ENCODE measurements at places on chromosomes 5 and 9.

GRCh38 chr5:83485842-83486241, 14.3 kb downstream of the VCAN start:
- no peak for DNase-seq

- no peak for DNase-seq
These were observed 134.7 kb upstream of the ZNF608 start for GRCh38 chr5:124880903-124881697.

- no peak for DNase-seq
These were observed 28.0 kb downstream of the DNAI1 start for GRCh38 chr9:34486572-34486971.

- DNase-seq: peak; percentile 74
These were observed 176.7 kb upstream of the HMHB1 start for GRCh38 chr5:143635146-143635752.

DNA sequence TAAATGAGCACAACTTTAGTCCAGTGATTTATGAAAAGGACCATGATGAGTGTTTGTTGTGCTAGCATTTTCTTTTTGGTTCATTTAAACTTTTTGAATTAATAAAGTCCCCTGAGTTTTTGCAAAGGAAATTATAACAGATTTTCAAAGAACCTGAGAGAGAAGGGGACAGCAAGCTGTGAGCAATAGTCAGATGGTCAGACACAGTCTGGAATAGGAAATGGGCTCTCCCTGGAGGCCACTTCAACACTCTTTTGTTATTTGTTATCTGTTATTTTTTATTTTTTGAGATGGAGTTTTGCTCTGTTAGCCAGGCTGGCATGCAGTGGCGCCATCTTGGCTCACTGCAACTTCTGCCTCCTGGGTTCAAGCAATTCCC, 171.1 kb downstream of the ARHGEF28 start:
- peak; percentile 42 for DNase-seq

GRCh38 chr9:77896269-77896937, 135.2 kb downstream of the GNAQ start:
- no peak for DNase-seq

- no peak for DNase-seq
These were observed 3.6 kb downstream of the BBLN start for GRCh38 chr9:128163523-128164306.

DNA sequence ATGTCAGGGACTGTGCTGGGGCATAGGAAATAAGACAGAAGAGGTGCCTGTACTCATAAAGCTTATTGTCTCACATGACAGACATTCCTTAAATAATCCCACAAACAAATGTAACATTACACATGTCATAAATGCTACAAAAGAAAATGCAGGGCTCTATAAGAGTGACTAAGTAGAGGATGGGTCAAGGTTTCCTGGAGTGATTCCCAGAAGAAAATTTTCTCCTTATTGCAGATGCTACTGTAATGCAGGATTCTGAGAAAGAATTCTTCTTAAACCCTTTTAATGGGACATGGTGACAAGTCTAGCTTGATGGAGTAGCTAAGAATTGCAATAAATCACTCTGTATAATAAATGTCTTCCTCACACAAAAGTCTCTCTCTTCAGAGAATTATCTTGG, 55.7 kb downstream of the SH3TC2 start:
- DNase-seq: no peak

GRCh38 chr5:95668216-95668615, 14.6 kb downstream of the SPATA9 start:
- no peak for DNase-seq

GRCh38 chr5:1068204-1068894, 43.5 kb downstream of the SLC12A7 start:
- DNase-seq: no peak

GRCh38 chr5:40480392-40480791, 199.3 kb upstream of the PTGER4 start:
- no peak for DNase-seq

GRCh38 chr5:6342689-6343315, 35.5 kb downstream of the MED10 start:
- DNase-seq: no peak

GRCh38 chr9:106615118-106615889, 247.7 kb upstream of the ZNF462 start:
- DNase-seq: no peak

DNA sequence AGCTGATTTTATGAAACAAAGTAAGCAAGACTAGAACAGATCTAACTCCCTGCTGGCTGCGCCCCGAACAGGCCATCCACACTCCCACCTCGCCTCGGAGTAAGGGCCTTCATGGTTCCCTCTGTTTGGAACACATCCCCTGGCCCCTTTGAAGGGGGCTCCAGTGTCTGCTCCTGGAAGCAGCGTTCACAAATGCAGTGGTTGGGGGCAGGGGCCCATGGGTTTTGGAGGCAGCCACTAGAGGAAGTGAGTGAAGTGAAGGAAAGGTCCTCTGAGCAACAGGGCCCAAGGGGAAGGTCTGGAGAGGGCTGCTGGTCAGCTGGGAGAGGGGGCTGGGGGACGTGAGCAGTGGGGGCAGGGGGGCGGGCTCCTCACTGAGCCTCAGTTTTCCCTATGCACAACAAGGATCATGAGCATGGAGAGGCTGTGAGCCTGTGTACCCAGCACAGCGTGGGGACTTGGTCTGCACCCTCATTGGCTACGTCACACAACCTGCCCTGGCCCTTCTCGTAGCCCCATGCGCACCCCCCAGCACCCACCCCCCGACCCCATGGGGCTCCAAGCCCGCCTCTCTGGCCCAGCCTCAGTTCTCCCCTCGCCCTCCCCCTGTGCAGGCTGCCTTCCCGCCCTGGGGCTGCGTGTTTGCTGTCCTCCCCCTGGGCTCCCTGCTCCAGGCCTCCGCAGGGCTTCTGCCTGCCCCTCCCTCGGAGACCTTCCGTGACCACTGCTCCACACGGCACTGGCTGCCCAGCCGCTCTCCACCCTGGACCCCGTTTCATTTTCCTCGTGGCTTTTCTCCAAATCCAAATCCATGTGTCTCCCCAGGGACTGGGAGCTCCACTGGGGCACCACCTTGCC, 39.5 kb downstream of the RASGEF1C start:
- no peak for DNase-seq

DNA sequence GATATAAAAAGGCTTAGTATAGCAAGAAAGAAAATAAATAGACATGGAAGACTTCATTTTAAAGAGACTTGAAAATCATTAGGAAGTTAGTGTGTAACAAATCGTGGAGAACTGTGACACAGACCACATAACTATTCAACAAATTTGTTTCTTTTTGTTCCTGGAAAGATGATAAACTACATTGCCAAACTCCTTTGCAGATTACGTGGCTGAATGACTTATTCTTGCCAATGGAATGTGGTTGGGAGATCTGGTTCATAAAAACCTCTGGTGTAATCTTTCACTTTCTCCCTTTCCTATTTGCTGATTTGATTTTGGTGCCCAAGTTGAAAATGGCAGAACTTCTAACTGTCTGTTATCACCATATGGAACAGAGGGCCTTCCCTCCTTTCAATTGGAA, 328.9 kb upstream of the MEF2C start:
- peak; percentile 84 for DNase-seq

GRCh38 chr5:5678909-5679308, 256.4 kb downstream of the ICE1 start:
- DNase-seq: peak; percentile 2

GRCh38 chr5:112087222-112087621, 330.2 kb upstream of the NREP start:
- no peak for DNase-seq

DNA sequence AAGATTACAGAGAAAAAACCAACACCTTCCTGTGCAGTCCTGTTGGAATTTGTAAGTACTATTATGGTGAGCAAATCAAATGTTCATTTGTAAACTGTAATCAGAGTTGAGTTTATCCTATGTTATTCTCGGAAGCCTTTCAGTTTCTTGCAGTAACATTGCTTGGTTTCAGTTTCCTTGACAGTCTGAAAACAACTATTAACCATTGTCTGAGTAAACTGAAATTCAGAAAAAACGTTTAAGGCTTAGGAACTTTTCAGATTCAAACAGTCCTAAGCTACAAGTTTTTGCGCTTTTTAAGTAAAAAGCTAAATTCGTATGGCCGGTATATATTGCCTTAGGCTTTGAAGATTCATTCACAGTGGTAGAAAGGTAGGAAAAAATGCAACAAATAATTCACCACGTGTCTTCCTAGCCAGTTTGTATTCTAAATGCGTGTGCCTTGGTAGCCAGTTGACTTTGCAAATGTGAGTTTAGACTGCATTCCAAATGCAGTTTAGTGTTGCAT, 2.5 kb downstream of the GPBP1 start:
- DNase-seq: peak; percentile 40

- peak; percentile 71 for DNase-seq
These were observed 1057.7 kb upstream of the DMAC1 start for GRCh38 chr9:8857068-8857925.

DNA sequence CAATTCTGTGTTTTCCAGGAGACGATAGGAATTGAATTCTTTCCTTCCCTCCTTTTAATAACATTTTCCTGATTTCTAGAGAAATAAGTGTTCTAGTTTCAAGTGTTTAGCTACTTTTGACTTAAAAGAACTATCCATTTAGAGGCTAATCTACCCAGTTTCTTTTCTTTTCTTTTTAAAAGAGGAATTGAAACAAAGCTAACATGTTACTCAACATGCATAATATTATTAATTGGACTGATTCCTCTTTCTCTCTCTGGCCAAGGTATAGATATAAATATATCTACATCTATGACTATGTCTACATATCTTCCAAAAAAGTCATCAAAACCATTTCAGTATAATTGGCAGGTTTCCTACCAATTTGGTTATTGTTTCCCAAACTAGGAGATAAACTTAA, 309.8 kb downstream of the TRPM3 start:
- DNase-seq: no peak

DNA sequence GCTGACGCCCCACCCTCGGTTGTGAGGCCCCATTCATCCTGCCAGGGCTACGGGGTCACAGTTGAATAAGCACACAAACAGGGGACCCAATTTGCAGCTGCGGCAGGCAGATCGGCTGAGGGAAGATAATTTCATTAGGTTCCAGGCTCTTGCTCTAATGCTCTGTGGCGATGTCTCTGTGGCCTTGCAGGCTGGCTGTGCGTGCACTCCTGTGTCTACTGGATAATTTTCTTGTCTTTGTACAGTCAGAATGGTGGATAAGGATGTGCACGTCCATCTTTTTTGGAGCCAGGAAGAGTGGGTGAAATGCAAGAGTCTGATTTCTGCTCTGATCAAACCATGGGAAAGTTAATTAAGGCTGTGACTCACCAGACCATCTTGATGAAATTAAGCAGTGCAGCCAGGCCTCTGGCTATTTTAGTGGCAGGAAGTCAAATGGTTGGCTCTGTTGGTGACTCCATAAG, 39.2 kb downstream of the NSG2 start:
- DNase-seq: peak; percentile 14

DNA sequence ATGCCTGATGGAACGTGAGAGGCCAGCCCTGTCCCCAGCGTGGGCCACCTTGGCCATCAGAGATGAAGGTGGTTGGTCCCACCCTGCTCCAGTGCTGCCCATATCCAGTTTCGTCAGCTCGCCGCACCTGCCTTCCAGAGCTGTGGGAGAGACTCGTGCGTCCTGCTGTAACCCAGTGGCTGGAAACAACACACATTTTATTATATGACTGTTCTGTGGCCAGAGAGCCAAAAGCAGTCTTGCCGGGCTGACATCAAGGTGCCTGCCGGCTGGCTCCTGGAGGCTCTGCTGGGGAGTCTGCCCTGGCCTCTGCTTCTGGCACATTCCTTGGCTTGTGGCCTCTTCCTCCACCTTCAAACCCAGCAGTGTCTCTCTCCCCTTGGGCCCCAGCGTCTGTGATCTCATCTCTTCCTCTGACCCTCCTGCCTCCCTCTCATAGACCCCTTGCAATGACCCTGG, 94.7 kb downstream of the RXRA start:
- DNase-seq: no peak

GRCh38 chr5:31196309-31196708, 2.8 kb downstream of the CDH6 start:
- DNase-seq: peak; percentile 58

DNA sequence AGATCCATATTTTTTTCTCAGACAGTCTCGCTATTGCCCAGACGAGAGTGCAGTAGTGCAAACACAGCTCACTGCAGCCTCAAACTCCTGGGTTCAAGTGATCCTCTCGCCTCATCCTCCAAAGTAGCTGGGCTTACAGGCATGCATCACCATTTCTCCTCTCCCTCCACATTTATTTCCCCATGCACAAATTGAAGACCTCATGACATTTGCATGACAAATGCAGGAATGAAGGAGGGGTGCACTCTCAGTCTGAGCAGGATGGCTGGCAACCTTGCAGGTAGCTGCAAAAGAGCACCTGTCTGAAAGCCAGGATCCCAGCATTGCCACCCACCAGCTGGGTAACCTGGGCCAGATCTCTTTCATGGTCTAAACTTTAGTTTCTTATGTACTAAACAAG, 111.2 kb downstream of the SH3TC2 start:
- DNase-seq: no peak

- DNase-seq: no peak
These were observed 203.8 kb downstream of the AUH start for GRCh38 chr9:91157883-91158282.

DNA sequence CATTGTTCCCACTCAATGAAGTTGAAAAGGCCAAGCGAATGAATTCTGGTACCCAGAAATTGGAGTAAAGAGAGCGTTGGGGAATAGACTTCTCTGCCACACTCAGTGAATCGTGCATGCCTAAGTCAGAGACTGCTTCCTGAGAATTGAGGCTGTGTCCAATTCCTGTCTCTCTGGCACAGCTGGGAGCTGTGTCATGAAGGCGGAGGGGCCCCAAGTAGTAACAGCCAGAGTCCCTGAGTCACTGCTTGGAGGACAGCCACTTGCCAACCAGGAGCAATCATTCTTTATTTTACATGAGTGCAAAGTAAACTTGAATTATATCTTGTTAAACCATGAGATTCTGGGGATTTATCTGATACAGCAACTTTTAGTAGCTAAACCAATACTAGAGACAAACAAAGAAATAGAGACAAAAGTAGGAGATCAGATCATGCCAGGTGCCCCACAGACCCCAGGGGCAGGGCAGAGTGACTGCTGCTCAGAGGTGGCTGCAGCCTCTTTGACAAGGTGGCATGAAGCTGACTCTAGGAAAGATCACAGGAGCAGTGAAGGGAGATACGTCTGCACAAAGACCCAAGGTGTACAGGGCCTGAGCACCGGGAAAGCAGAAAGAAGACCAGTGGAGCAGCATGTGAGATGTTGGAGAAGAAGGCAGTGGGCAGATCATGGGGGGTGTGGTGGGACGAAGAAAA, 246.0 kb downstream of the GADD45G start:
- DNase-seq: peak; percentile 62

GRCh38 chr5:126872561-126873354, 95.8 kb downstream of the LMNB1 start:
- DNase-seq: no peak

DNA sequence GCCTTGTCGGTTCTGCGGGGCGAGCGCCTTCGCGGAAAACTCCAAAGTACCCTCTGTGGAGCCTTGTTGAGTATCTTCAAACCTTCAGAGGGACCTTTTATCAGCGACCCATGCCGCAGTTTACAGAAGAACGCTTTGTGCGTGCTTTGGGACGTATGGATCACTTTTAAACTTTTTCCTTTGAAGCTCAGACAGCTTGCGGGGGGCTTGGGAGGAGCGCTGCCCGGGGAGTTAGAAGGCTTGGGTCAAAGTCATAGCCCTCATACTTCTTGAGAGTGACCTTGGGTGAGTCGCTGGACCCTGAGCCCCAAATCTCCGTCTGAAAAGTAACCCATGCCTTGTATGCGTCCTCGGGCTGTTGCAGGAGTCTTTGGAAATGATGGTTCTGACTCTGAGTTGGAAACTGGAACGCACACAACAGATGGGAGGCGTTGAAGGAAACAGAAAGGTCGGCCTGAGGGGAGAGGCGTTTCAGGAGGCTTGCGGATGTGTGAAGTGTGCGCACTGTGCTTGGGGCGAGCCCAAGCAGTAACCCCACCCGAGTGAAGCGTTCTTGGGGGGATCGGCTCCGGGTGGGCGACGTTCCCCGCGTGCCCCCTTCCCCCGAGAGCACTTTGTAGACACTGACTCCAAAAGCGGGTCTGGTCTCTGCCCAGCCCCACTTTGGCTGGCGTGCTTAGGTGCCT, 661 bp upstream of the SLC25A51 start:
- peak; percentile 57 for DNase-seq

All from astrocyte of the hippocampus (primary cell).